Renal cortex interstitium (tissue), 15 donors: ENCODE measurements at places on chromosomes 5 and 9.

GRCh38 chr9:90107040-90107725 is 502.4 kb downstream of the GADD45G start:
- DNase-seq: no peak

- peak; percentile 28 for DNase-seq
These were observed 269.5 kb downstream of the SEC61B start for GRCh38 chr9:99491408-99492158.

GRCh38 chr5:59152701-59153245 is 569.9 kb downstream of the RAB3C start:
- no peak for DNase-seq

- no peak for DNase-seq
These were observed 36.4 kb downstream of the C6 start for GRCh38 chr5:41176952-41177351.

DNA sequence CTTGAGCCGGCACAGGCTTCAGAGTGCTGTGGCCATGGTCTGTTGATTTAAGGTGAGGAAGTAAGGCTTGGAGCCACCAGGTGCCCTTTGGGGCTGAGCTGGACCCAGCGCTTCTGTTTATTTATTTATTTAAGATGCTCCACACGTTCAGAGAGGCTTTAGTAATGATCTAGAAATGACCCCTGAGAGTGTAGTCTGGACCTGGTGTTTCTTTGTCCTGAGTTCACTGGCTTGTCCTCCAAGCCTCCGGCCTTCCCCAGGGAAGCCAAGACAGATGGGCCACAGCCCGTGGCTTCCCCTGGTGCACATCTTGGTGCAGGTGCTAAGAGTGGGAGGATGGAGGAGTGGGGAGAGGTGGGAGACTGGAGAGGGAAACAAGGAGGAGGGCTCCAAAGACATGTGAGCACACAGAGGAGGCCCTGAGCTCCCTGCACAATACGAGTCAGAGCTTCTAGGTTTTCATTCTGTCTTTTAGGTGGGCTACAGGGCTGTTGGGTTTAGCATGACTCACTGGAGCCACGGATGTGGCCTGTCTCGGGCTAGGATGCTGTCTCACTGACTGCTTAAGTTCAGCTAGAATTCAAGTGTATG is 56.9 kb downstream of the AHRR start:
- DNase-seq: no peak

- peak; percentile 60 for DNase-seq
These were observed 1944.6 kb upstream of the WWC1 start for GRCh38 chr5:166346726-166347374.

DNA sequence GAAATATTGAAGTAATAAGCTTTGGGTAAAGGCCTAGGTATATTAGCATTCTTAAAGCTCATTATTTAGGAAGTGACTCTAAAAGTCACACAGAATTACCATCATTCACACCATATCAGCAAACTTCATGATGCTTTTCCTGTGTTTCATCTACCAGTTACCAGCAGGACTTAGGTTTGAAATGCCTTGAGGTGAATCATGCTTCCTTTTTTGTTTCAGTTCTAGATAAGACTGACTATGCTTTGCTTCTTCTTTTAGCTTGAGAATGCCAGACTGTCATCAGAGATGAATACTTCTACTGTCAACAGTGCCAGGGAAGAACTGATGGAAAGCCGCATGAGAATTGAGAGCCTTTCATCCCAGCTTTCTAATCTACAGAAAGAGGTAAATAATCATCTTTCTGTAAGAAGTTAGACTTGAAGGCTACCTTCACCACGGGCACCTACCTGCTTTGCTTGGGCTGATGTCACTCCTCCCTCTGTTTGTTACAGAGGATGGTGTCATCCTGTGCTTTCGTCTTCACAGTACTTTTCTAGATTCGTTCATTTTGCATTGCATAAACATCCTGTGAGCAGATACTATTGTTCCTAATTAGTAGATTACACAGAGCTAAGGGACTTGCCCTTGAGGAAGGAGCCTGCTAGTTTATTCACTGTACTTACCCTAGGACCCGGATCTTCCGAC is 34.7 kb downstream of the LMNB1 start:
- no peak for DNase-seq
